ENCODE measurements at places on chromosomes 2 and 18. TPM values are rescaled to one million over a fixed set of nuclear protein-coding genes. Genes with fewer than 3 reads are reported as not detected.

Gene NDUFS1
- total RNA-seq = 65.7 TPM

Gene ATG16L1
- 26.6 TPM for total RNA-seq

Gene COLEC11
- 1.5 TPM for total RNA-seq

Gene AQP12A
- total RNA-seq = not detected

Gene IGFBP5
- total RNA-seq = 169 TPM

Gene OSR1
- total RNA-seq = 9.7 TPM

Gene TMEM182
- total RNA-seq = 2.1 TPM

Gene KLHL41
- total RNA-seq = 0.61 TPM

Gene HOXD13
- total RNA-seq = not detected

Gene ANKRD62
- total RNA-seq = 0.12 TPM

Gene IL1A
- 1.9 TPM for total RNA-seq

GRCh38 chr2:13114391-13114790 lies 397.7 kb downstream of the TRIB2 start:
- DNase-seq = no peak

DNA sequence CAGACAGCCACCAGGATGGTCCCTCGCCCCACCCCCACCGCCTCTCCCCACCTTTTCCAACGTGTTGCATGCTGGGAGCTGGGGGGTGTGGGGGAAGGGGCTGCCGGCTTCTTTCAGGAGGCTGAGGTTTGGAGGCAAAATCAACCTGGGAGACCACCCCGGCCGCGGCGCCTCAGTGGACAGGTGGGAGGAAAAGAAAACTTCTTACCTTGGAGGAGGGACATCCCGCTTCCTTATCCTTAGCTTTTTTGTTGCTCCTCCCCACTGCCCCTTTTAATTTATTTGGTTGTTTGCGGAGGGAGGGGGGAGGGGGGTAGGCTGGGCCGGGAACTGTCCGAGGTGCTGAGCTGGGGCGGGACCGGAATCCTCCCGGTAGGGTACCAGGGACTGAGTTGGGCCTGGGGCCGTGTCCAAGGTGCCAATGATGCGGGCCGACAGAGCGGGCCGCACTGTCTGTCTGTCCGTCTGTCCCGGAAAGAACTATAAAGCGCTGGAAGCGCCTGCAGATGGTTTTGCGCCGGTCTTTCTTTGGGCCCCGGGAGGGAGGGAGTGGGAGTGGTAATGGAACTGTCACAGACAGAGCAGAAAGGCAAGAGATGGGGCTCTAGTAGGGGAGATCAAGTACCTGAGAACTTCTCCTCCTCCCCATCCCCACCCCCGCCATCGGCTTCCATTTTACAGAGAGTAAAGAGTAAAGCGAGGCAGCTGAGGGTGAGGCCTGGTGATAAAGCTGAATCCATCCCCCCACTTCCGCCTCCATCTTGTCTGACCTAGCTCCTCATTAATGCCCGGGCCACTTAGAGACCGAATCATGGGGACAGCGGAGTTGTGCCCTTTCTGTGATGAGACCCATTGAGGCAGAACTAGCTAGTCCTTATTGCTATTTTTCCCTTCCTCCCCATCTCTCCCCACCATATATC lies 2.4 kb downstream of the CDK5R2 start:
- DNase-seq = no peak

DNA sequence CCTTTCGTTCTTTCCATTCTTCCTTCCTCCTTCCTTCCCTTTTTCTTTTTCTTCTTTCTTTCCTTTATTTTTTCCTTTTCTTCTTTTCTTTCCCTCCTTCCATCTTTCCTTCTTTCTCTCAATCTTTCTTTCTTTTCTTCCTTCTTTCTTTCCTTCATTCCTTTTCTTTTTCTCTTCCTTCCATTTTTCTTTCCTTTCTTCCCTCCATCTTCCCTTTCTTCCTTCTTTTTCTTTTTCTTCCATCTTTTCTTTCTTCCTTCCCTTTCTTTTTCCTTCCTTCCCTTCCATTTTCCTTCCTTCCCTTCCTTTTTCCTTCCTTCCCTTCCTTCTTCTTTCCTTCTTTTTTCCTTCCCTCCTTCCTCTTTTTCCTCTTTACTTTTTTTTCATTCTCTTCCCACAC lies 568.7 kb downstream of the GALR1 start:
- DNase-seq = no peak

DNA sequence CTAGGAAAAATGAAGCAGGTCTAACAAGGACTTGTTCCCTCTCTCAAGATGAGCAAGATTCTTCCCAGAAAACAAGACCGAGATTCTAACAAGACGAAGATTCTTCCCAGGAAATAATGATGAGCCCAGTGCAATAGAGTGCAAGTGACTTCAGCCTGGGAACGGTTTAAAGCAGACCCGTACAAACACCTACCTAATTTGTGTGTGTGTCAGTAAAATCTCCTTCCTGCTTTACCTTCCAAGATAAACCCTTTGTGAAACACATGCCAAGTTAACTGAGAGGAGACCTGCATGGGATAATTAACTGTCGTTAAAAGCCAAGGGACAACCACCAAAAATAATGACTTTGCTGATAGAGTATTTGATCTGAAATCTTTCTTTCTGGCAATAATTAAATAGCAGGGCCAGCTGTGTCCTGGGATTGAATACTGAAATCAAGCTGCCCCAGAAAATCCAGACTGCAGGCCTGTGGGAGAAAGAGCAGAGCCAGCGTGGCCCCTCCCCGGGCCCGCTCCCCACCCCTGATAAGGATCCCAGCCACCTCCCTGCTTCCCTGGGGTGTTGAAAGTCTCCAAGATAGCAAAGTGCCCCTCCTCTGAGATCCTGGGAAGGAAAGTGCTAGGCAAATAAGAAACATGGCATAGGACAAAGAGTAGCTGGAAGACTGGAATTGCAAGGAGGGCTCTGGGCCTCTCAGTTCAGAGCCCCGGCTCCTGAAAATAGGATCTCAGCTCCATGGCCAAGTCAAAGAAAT lies 145.5 kb downstream of the CYP26B1 start:
- DNase-seq = no peak

GRCh38 chr2:148552675-148553331 lies 91.7 kb upstream of the EPC2 start:
- DNase-seq = no peak

- DNase-seq = no peak
Measured at GRCh38 chr2:209713219-209713618, 58.4 kb upstream of the UNC80 start.

GRCh38 chr2:223668302-223668998 lies 66.3 kb upstream of the SCG2 start:
- DNase-seq = no peak

GRCh38 chr2:212974692-212975091 lies 176.7 kb downstream of the IKZF2 start:
- DNase-seq = no peak

DNA sequence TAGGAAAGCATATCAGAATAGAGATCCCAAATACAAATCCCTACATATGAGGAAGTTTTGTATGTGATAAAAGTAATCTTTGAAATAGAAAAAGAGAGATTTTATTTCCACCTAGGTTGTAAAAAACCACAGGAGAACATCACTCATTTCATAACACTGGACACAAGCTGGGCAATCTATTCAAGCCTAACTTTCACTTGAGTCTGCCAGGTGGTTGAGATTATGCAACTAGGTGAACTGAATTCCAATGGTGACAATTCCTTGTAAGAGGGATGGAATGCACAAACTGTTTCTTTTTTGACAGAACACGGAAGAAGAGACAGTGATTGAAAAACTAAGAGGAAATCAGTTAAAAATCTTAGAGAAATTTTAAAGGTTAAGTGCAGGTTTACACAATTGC lies 619.6 kb upstream of the TMEFF2 start:
- DNase-seq = no peak

- no peak for DNase-seq
Measured at GRCh38 chr2:236748385-236748784, 178.8 kb downstream of the ACKR3 start.
